Naive B cell (primary cell): ENCODE measurements at places on chromosomes 6 and 20.
A peak's percentile ranks its signal among the peaks of the same experiment; 100 is the strongest.

DNA sequence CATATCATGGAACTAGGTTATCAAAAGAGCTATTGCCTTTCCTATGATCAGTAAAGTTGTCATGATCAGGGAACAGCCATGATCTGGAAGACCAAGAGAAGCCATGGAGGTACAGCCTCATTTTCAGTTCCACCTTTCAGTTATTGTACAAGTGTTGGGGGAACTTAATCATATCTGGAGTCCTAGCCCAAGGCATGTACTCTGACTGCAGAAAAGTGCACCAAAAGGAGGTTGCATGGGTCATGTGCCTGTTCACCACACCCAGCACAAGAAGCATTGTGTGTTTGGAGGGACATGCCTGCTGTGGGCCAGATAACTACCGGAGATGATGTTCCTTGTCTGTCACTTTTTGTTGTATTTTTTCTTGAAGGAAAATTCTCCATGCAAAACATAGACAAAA, 185.8 kb upstream of the MAN1A1 start:
- H3K4me3 ChIP-seq: no peak overlapping the region
- no peak for DNase-seq
- no peak overlapping the region for H3K27ac ChIP-seq

GRCh38 chr6:41939848-41940758, 1.5 kb downstream of the CCND3 start:
- no peaks in the 10 kb centered on the region for H3K27me3 ChIP-seq
- no peak for DNase-seq
- H3K36me3 ChIP-seq: no peaks in the 10 kb centered on the region
- H3K4me3 ChIP-seq: peak overlapping the region; percentile 89
- H3K27ac ChIP-seq: peak overlapping the region; percentile 87
- H3K4me1 ChIP-seq: peaks cover 72% of the 10 kb centered on the region

GRCh38 chr6:40806256-40806864, 219.2 kb upstream of the LRFN2 start:
- H3K4me1 ChIP-seq: peaks cover 14% of the 10 kb centered on the region
- H3K4me3 ChIP-seq: no peak overlapping the region
- H3K27ac ChIP-seq: peak overlapping the region; percentile 61

DNA sequence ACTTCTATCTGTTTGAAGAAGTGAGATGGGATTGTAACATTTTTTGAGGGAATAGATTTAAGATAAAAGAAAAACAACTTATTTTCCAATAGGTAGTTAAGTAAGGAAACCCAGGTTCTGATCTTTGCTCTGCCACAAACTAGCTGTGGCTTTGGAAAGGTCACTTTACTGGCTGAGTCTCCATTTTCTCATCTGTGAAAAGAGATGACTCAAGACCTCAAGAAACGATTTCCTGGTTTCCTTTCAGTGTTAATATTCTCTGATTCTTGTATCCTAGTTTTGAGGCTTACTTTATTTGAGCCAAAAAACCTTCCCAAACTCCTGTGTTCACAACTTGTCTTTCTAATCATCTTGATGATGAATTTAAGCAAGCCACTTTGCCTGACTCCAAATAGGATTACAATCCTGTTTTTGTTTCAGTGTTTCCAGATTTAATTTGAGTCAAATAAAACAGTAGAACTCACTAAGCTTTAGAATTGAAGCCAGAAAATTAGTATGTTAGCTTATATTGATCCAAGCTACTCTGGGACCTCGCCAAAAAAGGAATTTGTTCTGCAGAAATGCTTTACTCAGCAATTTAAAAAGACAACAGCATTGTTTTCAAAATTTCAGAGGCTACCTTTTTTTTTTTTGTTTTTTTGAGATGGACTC, 51.1 kb downstream of the ENPP1 start:
- H3K36me3 ChIP-seq: no peaks in the 10 kb centered on the region
- no peaks in the 10 kb centered on the region for H3K4me1 ChIP-seq
- peaks cover 13% of the 10 kb centered on the region for H3K27me3 ChIP-seq
- no peak overlapping the region for H3K27ac ChIP-seq
- no peak overlapping the region for H3K4me3 ChIP-seq

- no peaks in the 10 kb centered on the region for H3K36me3 ChIP-seq
- no peak overlapping the region for H3K4me3 ChIP-seq
- H3K27ac ChIP-seq: no peak overlapping the region
- DNase-seq: no peak
- H3K4me1 ChIP-seq: no peaks in the 10 kb centered on the region
Measured at GRCh38 chr20:12225898-12226297, 308.2 kb downstream of the BTBD3 start.

DNA sequence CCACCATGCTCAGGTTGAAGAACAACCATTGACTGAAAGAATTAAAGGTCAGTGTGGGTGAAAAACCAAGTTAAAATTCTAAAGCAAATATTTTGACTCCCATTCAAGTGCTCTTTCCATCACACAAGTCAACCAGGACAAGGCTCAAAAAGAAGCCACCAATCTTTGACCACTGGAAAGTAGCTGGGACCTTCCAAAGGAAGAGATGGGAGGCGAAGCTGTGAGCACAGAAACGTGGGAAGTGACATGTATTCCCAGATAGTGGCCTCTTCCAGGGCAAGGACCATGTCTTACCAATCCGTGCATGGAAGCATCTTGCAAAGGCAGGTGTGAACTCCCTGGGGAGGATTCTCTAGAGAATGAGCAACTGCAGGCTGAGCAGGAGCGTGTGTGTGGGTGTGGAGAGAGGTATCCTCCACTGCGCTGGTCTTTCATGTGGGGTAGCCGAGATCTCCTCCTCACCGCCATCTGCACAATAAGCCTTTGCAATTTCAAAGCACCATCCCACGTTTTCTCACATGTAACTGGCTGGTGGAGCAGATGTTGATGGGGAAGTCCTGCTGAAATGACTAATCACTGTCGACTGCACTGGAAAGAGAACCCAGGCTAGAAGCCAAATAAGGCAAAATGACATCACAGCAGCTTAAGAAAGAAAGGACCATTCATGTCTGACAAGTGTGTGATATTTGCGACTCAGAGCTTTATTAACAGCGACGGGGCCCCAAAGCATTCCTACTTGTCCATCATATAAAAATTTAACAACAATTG, 189.4 kb upstream of the RREB1 start:
- H3K27ac ChIP-seq: no peak overlapping the region

DNA sequence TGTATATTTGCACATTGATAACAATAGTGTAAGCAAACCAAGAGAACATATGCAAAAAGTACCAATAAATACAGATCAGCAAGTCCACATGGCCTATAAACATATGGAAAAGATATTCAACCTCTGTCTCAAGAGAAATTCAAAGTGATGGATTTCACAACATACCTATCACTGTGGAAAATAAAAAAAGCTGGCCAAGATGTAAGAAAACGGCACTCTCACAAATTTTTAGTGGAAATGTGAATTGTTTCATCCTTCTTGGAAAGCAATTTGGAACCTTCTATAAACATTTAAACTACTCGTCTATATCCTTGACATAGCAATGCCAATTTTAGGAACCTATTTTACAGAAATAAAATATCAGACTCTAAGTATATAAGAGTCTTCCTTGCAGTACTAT, 559.8 kb downstream of the QKI start:
- H3K27ac ChIP-seq: no peak overlapping the region
- DNase-seq: no peak
- H3K27me3 ChIP-seq: peaks cover 23% of the 10 kb centered on the region
- no peaks in the 10 kb centered on the region for H3K36me3 ChIP-seq

DNA sequence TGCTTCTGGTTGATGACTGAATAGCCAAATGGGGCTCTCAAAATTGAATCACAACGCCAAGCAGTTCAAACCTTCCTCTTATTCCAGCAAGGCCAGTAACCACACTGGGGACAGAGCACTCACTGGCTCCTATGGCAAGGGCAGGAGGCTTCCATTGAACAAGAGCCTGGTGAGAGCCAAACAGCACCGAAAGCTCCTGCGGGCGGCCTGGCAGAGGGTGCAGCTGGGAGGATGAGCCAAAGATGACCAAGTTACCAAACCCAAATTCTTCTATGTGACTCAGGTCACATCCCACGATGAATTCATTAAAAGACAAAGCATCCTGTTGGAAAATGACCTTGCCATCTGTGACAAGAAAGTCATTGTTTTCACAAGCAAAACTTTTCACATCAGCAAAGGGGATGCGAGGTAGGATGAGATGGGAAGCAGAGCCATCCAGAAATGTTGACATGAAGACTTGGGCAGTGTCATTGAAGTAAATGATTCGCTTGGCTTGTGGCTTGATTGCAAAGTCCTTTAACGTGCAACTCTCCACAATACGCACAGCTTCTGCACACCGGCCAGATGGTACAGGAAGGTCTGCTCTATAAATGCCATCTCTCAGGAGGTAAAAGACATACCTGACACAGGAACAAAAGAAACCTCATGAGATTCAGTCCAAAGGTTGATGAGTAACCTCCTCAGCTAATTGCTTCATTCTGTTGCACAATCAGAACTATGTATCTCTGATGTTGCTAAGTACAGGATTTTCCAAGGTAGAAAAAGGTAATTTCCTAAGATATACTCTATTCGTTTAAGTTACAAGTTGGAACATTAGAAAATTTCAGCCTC, 36.3 kb downstream of the ROS1 start:
- no peaks in the 10 kb centered on the region for H3K4me1 ChIP-seq
- H3K4me3 ChIP-seq: no peak overlapping the region
- H3K36me3 ChIP-seq: no peaks in the 10 kb centered on the region
- peaks cover 12% of the 10 kb centered on the region for H3K27me3 ChIP-seq
- H3K27ac ChIP-seq: no peak overlapping the region

DNA sequence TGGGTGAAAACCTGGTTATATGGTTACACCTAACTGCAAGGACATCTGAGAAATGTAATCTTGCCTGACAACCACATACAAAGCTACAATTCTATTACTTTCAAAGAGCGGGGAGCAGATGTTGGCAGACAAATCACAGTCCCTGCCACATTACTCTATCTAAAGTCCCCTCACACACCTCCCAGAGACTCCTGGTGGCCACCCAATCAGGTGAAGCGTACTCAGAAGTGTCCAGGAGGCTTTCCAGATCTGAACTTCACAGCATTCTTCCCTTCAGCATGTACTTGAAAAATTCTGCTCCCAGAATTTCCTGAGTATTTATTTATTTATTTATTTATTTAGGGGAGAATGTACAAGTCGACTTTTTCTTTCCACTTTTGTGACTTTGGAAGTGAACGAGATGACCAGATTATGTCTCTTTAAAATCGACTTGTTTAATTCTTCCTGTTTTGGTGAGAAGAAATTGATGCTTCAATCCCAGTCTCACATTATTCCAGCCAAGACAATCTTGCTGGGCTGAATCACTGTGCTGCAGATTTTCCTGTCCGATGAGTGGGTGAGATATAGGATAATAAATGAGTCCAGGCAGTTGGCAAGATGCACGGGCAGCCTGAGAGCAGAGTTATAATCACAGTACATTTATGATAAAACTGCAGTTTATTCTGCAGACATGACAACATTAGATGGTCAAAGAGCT, 46.9 kb upstream of the POPDC3 start:
- H3K4me1 ChIP-seq: no peaks in the 10 kb centered on the region
- peaks cover 8% of the 10 kb centered on the region for H3K36me3 ChIP-seq
- H3K4me3 ChIP-seq: no peak overlapping the region
- DNase-seq: no peak
- no peak overlapping the region for H3K27ac ChIP-seq

GRCh38 chr20:25744261-25744660, 47.6 kb upstream of the ZNF337 start:
- H3K4me1 ChIP-seq: no peaks in the 10 kb centered on the region
- H3K36me3 ChIP-seq: no peaks in the 10 kb centered on the region

- no peak for DNase-seq
- H3K4me3 ChIP-seq: no peak overlapping the region
- peaks cover 45% of the 10 kb centered on the region for H3K27me3 ChIP-seq
- H3K4me1 ChIP-seq: peaks cover 11% of the 10 kb centered on the region
Measured at GRCh38 chr6:35500782-35501181, 3.9 kb upstream of the TEAD3 start.

DNA sequence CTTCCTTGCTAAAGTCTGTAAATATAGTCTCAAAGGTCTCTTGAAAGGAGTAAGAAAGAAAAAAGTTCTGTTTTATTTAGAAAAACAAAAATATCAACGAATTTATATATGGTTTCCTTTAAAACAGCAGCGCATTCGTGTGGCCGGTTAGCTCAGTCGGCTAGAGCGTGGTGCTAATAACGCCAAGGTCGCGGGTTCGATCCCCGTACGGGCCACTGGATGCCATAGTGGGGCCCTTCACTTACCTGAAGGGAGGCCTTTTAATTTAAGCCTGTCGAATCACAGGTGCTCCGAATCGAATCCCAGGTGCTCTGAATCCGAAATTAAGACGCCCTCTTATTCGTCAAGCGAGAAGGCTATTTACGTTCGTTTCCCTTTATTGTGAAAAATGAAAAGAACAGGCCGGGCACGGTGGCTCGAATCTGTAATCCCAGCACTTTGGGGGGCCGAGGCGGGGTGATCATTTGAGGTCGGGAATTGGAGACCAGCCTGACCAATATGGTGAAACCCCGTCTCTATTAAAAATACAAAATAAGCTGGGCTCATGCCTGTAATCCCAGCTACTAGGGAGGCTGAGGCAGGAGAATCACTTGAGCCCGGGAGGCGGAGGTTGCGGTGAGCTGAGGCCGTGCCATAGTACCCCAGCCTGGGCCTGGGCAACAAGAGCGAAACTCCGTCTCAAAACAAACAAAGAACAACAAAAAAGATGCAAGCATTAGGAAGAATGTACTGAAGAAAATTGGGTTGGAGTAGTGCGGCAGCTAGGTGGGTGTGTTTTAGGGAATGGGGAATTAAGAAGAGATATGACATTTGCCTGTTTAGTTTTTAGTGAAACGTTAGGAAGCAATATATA, 195.8 kb upstream of the ZNF184 start:
- peaks cover 62% of the 10 kb centered on the region for H3K27me3 ChIP-seq
- peaks cover 15% of the 10 kb centered on the region for H3K4me1 ChIP-seq

GRCh38 chr6:55512904-55513303, 66.1 kb downstream of the HMGCLL1 start:
- H3K36me3 ChIP-seq: no peaks in the 10 kb centered on the region
- H3K4me3 ChIP-seq: no peak overlapping the region
- no peak overlapping the region for H3K27ac ChIP-seq
- no peaks in the 10 kb centered on the region for H3K4me1 ChIP-seq

GRCh38 chr20:33604991-33605370, 57.1 kb upstream of the C20orf144 start:
- H3K27me3 ChIP-seq: no peaks in the 10 kb centered on the region
- H3K36me3 ChIP-seq: no peaks in the 10 kb centered on the region
- H3K4me3 ChIP-seq: no peak overlapping the region
- H3K4me1 ChIP-seq: peaks cover 56% of the 10 kb centered on the region

DNA sequence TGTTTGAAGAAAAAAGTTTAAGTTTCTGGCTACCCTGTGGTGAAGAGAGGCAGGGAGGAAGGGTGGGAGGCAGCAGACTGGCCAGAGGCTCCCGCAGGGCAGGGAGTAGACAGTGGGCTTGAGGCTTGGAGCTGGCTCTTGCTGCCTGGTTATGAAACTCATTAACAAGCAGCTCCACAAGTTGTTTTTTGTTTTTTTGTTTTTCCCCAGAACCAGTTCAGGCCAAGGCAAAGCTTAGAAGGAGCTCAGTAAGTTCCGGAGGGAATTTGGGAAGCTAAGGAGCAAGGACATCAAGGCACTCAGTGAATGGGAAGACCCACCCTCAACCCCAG, 4.0 kb downstream of the DLL1 start:
- H3K27me3 ChIP-seq: peaks cover 14% of the 10 kb centered on the region
- peak overlapping the region; percentile 15 for H3K4me3 ChIP-seq
- H3K27ac ChIP-seq: no peak overlapping the region
- no peak for DNase-seq

GRCh38 chr6:158086504-158087223, 81.4 kb downstream of the SERAC1 start:
- H3K36me3 ChIP-seq: no peaks in the 10 kb centered on the region
- H3K4me3 ChIP-seq: no peak overlapping the region
- no peaks in the 10 kb centered on the region for H3K4me1 ChIP-seq
- DNase-seq: no peak
- H3K27ac ChIP-seq: no peak overlapping the region
